ENCODE measurements at places on chromosomes 3 and 15. TPM values are rescaled to one million over a fixed set of nuclear protein-coding genes. Genes with fewer than 3 reads are reported as not detected.

The TUSC7 gene
- not detected for total RNA-seq

DNA sequence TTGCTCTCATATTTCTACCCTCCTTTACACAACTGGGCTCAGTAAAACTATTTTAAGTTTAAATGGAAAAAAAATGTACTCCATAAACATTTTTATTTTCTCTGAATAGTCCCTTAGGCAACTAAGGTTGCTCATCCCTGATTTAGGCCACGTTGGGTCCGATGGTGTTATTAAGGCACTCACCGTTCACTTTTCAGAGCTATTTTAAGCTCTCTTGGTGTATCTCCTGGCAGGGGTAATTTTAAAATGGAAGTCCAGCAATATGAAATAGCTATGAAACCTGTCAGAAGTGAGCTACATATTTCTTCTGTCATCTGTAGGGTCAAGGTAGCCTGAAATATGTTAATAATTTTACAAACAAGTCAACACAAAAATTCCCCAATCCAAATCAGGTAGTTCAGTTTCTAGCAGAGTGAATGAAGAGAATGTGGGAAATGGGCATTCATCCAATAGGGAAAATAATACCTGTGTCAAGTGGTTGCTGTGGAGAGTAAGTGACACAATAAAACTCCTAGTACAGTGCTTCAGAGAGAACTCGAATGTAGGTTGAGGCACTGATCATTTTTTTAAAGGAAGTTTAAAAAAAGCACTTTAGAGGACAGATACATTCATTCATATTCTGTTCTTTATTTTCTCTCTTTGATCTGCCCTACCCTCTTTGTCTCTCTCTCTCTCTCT is 209.3 kb upstream of the FEZF2 start:
- no peak for DNase-seq

- DNase-seq, result no peak
These were observed 11.3 kb downstream of the CX3CR1 start for GRCh38 chr3:39268549-39268900.

GRCh38 chr3:162143180-162143579 is 646.6 kb downstream of the OTOL1 start:
- DNase-seq, result no peak
